ENCODE measurements at places on chromosomes 5 and 9. TPM values are rescaled to one million over a fixed set of nuclear protein-coding genes. Genes with fewer than 3 reads are reported as not detected.

DNA sequence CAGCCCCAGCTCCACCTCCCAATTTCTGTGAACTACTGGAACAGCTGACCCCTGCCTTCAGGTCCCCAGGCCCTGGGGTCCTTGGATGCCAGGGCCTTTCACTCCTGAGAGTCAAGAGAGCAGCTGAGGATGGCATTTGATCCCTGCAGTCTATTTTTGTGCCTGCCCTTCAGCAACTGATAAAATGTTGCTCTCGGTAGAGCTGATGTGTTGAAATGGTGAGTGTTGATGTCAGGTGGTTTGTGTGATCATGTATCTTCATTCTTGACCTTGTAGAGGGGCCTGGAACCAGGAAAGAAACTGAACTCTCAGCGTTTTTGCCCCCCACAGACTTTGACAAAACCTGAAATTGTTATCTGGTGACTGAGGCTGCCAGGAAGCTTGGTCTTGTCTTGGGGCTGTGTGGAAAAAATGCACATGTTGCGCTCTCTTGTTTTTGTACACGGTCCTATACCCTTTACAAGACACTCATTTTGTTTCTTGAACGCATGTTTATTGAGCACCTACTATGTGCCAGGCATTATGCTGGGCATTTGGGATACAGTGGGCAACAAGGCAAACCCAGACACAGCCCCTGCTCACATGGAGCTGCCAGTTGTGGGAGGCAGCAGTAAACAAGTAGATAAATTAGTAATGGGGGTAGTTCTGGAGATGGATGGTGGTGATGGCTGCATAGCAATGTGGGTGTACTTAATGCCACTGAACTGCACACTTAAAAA, 78.3 kb downstream of the PPARGC1B start:
- no peaks in the 10 kb centered on the region for H3K4me1 ChIP-seq
- no peaks in the 10 kb centered on the region for H3K27me3 ChIP-seq
- no peak for DNase-seq
- H3K27ac ChIP-seq, result no peak overlapping the region
- no peak overlapping the region for H3K4me3 ChIP-seq

Gene OR1J4
- not detected for total RNA-seq

Gene OR13D1
- not detected for total RNA-seq

Gene N4BP3
- 0.99 TPM for total RNA-seq

GRCh38 chr5:78636682-78637081, 11.9 kb downstream of the LHFPL2 start:
- H3K27me3 ChIP-seq, result peaks cover 22% of the 10 kb centered on the region
- no peak overlapping the region for H3K4me3 ChIP-seq
- H3K4me1 ChIP-seq, result no peaks in the 10 kb centered on the region

DNA sequence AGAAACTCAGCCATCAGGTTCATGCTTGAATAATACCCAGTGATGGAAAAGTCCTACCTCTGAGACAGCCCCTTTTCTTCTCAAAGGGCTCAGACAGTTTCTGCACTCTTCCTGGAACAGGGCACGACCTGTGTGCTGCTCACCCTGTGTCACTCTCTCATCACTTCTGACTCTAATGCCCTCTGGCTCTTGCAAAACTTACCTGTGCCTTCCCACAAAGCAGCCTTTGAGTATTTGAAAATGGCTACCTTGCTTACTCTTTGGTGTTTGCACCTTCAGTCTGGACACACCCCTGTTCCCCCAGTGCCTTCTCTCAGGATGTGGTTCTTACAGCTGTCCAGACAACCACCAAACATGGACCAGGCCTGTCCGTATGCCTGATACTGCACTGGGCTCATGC, 171.4 kb downstream of the GRIA1 start:
- no peaks in the 10 kb centered on the region for H3K4me1 ChIP-seq
- no peak overlapping the region for H3K27ac ChIP-seq
- no peaks in the 10 kb centered on the region for H3K36me3 ChIP-seq
- DNase-seq, result no peak
- peaks cover 3% of the 10 kb centered on the region for H3K27me3 ChIP-seq

Gene PRKAA1
- total RNA-seq, result 76.8 TPM

- no peak overlapping the region for H3K4me3 ChIP-seq
- peaks cover 8% of the 10 kb centered on the region for H3K4me1 ChIP-seq
- no peak for DNase-seq
- no peak overlapping the region for H3K27ac ChIP-seq
- H3K27me3 ChIP-seq, result peaks cover 39% of the 10 kb centered on the region
Observed at GRCh38 chr9:89941875-89942274, 337.1 kb downstream of the GADD45G start.

Gene LECT2
- not detected for total RNA-seq

- no peak overlapping the region for H3K27ac ChIP-seq
- no peak overlapping the region for H3K4me3 ChIP-seq
- H3K4me1 ChIP-seq, result no peaks in the 10 kb centered on the region
- no peaks in the 10 kb centered on the region for H3K36me3 ChIP-seq
- H3K27me3 ChIP-seq, result no peaks in the 10 kb centered on the region
Observed at GRCh38 chr9:2494562-2494961, 127.0 kb upstream of the VLDLR start.

GRCh38 chr5:134436523-134437339, 25.1 kb upstream of the CDKN2AIPNL start:
- peak; percentile 83 for DNase-seq
- H3K4me3 ChIP-seq, result peak overlapping the region; percentile 13
- H3K27ac ChIP-seq, result peak overlapping the region; percentile 52
- peaks cover 2% of the 10 kb centered on the region for H3K27me3 ChIP-seq
- no peaks in the 10 kb centered on the region for H3K36me3 ChIP-seq

- no peak overlapping the region for H3K4me3 ChIP-seq
- no peaks in the 10 kb centered on the region for H3K4me1 ChIP-seq
- no peak for DNase-seq
- no peak overlapping the region for H3K27ac ChIP-seq
- no peaks in the 10 kb centered on the region for H3K27me3 ChIP-seq
Observed at GRCh38 chr9:108668938-108669335, 186.8 kb downstream of the ACTL7B start.

DNA sequence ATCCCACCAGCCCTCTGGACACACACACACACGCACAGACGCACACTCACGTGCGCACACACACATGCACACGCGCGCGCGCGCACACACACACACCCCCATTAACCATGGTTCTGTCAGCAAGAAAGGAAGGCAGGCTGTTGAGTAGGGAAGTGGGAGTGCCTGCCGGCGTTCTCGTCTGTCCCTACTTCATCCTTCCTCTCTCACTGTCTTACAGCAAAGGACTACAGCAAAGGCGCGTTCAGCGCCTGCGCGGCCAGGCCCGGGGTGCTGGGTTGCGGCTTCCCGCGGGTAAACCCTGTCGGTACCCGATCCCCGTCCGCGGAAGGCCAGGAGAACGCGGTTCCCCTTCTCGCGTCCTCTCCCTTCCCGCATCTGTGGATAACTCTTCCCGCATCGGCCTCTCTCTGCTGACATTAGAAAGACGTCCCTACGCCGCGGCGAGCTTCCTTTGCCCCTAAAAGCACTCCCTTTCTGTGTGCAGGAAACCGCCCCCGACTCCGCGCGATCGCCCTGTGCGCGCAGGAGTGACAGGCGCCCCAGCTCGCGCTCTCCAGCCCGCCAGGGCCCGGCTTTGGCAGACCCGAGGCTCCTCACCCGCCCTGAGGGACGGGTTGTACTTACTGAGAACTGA, 219.2 kb downstream of the AGTPBP1 start:
- H3K4me1 ChIP-seq, result peaks cover 10% of the 10 kb centered on the region
- peak; percentile 51 for DNase-seq
- H3K36me3 ChIP-seq, result no peaks in the 10 kb centered on the region
- H3K4me3 ChIP-seq, result peak overlapping the region; percentile 50
- no peak overlapping the region for H3K27ac ChIP-seq

- no peak overlapping the region for H3K27ac ChIP-seq
- no peaks in the 10 kb centered on the region for H3K36me3 ChIP-seq
- DNase-seq, result no peak
Observed at GRCh38 chr5:128877476-128877875, 87.8 kb upstream of the SLC27A6 start.
